ENCODE measurements at places on chromosomes 2 and 18.

DNA sequence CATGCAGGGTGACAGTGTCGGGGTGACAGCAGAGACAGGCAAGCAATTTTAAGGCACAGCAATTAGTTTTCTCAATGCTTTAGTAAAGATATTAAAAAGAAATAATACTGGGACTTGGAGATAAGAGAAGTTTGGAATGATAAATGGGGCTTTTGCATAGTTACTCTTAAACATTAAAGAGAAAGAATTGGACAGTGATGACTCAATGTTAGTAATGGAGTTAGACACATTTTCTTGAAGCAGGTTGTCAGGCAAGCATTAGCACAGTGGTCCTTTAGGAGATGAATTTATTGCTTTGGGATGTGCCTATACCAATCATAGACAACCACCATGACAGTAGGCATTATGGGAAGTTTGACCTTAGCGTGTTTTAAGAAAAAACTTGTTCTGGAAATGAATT is 228.3 kb upstream of the RAB12 start:
- DNase-seq, result no peak

- DNase-seq, result no peak
Measured at GRCh38 chr2:171791361-171791760, 102.7 kb downstream of the SLC25A12 start.

DNA sequence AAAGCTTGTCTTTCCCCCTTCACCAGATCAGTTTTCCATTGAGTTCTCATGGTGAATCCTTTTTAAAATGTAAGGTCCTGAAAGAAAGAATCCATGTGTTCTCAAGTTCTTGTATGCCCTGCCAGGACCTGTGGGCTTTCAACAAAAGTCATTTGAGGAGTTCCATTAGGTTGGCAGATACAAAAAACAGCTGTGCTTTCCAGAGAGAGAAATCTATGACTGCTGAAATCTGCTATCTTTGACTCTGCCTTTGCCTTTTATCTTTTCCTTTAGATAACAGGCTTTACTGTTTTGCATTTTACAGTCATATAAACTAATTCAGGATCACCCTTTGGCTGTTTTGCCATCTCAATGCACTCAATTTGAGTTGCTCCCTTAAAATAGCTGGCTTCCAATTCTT is 59.7 kb downstream of the CXCR4 start:
- DNase-seq, result no peak

- DNase-seq, result no peak
Measured at GRCh38 chr2:25972049-25972823, 10.1 kb downstream of the KIF3C start.

GRCh38 chr2:215680605-215681598 is 245.0 kb upstream of the FN1 start:
- no peak for DNase-seq

DNA sequence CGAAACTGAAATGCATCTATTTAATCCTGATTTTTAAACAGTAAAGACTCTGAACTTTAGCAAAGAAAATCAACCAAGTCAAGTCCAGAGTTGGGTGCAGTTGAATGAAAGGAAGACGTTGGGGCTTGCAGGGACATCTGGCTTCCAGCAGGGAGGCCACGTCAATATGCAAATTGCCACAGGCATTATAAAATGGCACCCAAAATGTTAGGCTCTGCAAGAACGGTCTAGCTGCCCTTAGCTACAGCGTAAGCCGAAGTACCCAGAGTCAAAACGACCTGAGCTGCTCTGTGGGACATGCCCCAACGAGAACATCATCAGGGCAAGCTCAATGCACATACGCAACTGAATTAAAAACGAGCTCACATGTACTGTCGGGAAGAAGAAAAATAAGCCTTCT is 30.7 kb downstream of the DOCK10 start:
- no peak for DNase-seq

DNA sequence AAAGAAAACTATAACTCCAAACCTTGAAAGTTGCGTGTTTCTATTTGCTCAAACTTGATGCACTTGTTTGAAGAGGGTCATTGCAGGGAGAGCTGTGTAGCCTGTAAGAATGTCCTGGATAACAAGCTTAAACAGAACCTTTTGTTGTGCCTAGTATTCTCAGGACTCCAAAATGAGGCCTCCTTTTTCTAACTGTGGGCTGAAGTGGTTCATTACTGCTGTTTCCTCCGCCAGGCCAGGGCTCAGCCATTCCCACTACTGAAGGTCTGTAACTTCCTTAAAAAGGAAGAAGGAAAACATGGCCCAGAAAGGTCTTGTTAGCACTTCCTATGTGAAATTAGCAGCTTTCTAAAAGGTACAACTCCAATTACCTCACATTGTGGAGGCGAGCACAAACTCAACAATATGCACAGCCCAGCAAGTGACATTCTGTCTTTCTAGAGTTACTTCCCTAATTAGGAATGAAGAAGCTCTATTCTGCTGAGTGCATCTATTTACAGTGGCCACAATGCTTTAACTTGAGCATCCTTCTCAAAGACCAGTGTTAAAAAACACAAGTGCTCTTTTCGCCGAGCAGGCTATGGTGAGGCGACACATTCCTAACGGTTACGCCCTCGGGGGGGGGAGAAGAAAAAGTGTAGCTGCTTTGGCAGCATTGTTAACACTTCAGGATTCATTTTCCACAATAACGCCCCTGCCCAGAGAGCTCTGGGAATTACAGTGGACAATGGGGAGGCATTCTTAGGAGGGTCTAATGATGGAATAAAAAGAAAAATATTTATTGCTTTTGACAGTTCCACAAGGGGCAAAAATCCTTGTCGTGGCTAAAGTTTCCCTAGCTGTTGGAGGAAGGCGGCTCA is 136.9 kb upstream of the SIX3 start:
- no peak for DNase-seq

- no peak for DNase-seq
Measured at GRCh38 chr18:11980163-11980493, 1.2 kb upstream of the IMPA2 start.

DNA sequence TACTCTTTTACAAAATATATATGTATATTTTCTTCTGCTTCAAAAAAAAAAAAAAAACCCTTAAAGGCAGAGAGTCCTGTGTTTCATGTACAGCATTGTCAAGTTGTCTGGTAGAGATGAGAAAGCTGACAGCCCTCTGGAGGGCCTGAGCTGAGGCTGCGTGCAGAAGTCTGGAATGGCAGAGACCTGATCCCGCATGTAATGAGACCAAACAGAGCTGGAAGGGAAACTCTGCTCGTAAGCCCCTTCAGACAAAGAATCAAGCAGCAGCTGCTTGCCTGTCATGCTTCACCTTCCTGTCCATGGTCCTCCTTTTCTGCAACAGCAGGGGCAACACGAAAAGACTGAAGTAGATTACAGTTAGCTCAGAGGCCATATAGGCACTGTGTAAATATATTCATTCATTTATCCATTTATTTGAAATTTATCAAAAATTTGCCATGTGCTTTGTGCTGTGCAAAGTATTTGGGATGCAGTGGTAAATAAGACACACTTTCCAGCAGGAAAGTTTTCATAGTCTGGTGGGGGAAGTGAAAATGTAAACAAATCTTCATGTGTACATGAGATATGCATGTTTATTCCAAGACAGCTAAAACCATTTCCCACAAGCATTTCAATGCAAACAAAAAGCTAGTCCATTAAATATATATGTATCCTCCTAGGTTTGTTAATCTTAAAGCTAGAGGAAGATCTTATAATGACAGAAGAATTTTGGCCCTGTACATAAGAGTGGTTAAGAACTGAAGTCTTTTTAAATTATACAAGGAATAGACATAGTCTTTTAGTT is 912.7 kb downstream of the CPS1 start:
- DNase-seq, result no peak

- no peak for DNase-seq
Measured at GRCh38 chr18:77164026-77164425, 31.4 kb upstream of the MBP start.

GRCh38 chr2:219402665-219403515 is 15.2 kb upstream of the DNPEP start:
- peak; percentile 49 for DNase-seq

DNA sequence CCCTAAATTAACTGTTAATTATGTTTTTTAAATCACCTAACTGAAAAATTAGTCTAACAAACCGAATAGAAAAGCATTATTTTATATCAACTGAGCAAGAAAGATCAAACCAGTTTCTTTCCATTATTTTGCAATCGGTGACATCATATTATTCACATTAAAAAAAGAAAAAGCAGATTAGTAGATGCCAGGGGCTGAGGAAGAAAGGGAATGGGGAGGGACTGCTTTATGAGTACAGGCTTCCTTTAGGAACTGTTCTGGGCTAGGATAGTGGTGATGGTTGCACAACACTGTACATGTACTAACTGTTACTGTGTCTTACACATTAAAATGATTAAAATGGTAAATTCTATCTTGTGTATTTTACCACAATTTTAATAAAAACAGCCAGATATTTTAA is 59.3 kb downstream of the COBLL1 start:
- no peak for DNase-seq

DNA sequence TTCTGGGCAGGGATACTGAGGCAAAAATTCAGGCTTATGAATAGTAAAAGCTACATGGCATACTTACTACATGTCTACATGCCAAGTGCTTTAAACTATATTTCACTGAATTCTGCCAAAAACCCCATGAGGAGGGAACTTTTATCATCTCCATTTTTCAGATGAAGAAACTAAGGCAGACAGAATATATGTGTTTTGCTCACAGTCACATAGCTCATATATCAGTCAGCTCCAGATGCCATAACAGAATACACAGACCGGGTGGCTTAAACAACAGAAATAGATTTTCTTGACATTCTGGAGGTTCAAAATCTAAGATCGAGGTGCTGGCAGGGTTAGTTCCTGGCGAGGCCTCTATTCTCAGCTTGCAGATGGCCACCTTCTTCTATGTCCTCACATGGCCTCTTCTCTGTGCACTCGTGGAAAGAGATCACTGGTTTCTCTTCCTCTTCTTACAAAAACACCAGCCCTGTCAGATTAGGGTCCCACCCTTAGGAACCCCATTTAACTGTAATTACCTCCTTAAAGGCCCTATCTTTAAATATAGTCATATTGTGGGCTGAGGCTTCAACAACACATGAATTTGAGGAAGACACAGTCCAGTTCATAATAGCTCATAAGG is 27.1 kb upstream of the CREB1 start:
- DNase-seq, result no peak

DNA sequence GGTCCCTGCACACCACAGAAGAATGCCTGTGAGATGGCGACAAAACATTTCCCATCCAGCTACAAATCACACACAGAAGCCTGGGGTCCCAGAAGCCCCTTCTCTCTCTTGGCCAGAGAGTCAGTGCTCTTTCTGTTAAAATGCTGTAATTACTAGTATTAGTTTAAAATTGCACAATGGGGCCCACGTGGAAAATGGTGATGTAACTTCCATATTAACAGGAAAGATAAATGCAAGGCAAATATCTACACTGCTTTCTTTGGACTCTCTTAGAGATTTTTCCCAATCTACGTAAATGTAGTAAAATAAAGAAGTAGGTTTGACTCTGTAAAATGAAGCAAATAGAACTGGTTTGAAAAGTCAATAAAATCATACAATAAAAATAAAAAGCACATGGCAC is 113.9 kb upstream of the TFCP2L1 start:
- no peak for DNase-seq

DNA sequence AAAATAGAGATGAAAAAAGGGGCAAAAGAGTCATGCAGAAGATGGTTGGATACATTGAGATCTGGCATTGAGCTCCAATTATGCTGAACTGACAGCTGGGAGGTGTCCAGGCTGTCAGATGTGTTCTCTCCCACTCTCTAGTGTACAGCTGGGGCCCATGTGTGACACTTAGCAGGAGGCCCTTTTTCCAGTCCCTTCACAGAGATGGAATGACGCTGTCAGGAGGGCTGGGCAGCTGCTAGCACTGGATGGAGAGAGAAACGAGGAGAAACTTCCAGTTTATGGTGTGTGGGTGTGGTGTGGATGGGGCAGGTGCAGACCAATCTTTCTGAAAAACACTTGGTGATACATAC is 437.7 kb upstream of the HS6ST1 start:
- no peak for DNase-seq

DNA sequence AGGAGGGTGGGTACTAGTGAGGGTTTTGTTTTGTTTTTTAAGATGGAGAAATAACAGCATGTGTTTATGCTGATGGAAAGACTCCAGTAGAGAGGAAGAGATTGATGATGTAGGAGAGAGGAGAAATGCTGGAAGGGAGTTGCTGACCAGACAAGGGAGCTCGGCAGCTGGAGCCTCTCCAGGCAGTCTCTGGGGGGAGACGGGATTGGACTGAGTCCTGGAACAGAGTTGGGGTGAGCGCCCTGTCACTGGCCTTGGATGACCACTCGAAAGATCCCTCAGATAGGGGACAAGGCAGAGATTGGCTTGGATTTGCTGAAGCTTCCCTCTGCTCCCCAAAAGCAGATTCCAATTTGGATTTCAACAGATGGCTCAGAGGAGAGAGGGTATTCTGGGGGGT is 197.7 kb downstream of the NAPG start:
- no peak for DNase-seq

- no peak for DNase-seq
Measured at GRCh38 chr2:96423291-96423690, 81.9 kb downstream of the NEURL3 start.

DNA sequence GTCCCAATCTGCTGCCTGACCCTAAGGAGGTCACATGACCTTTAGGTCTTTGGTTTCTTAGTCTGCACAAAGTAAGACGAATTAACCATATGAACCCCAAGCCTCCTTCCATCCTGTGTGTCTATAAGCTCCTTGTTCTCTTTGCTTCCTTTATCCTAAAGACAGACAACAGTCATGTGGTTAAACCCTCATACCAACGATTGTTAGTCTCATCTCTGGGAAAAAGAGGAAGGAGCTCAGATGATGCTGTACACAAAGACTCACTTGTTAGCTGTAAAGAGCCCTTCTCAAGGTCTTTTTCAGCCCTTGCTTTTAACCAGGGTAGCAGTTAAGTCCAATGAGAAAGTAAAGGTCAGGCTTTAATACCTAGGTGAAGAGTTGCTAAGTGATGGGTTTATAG is 443.7 kb downstream of the TNS1 start:
- no peak for DNase-seq

- no peak for DNase-seq
Measured at GRCh38 chr2:9758741-9759140, 84.5 kb upstream of the TAF1B start.

GRCh38 chr18:47731276-47731675 is 199.2 kb downstream of the SMAD2 start:
- no peak for DNase-seq

GRCh38 chr2:13581471-13581870 is 864.7 kb downstream of the TRIB2 start:
- DNase-seq, result no peak

Measured in NCI-H1105 (cell line).